ENCODE measurements at places on chromosomes 16 and 17.

- H3K27me3 ChIP-seq = no peaks in the 10 kb centered on the region
- H3K36me3 ChIP-seq = peaks cover 1% of the 10 kb centered on the region
- no peak overlapping the region for H3K27ac ChIP-seq
- no peaks in the 10 kb centered on the region for H3K4me1 ChIP-seq
- no peak for DNase-seq
- H3K4me3 ChIP-seq = no peak overlapping the region
These were observed 89.8 kb downstream of the SHISA6 start for GRCh38 chr17:11330826-11331225.

DNA sequence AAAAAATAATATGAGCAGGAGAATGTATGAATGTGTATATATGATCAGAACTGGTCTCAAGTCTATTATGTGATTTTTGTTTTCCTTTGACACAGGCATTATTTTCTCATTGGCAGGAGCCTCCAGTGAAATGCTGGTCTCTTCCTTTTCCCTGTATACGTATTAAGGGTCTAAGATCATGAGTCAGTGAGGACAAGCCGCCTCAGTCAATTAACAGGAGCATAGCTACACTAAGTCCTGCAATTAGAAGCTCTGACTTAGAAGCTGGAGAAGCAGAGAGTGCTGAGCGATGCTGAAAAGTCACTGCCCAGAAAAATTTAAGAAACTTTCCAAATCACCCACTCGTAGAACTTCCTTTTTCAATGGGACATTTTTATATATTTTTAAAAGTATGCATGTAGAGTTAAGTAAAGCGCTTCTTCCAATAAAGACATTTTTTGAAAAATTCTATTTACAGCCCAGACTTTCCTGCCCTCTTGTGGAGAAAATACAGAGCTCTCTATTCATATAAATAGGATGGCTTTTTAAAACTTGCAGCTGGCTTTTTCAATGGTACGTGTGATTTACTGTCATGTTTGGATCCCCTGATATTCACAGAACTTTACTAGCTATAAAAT, 70.2 kb upstream of the PSMD7 start:
- no peak overlapping the region for H3K27ac ChIP-seq
- peaks cover 1% of the 10 kb centered on the region for H3K36me3 ChIP-seq
- no peak overlapping the region for H3K4me3 ChIP-seq
- no peaks in the 10 kb centered on the region for H3K4me1 ChIP-seq
- peaks cover 32% of the 10 kb centered on the region for H3K27me3 ChIP-seq
- no peak for DNase-seq

- H3K27me3 ChIP-seq = peaks cover 88% of the 10 kb centered on the region
- no peaks in the 10 kb centered on the region for H3K4me1 ChIP-seq
- DNase-seq = no peak
- no peaks in the 10 kb centered on the region for H3K36me3 ChIP-seq
- H3K27ac ChIP-seq = no peak overlapping the region
These were observed 17.1 kb downstream of the C16orf82 start for GRCh38 chr16:27083861-27084261.

DNA sequence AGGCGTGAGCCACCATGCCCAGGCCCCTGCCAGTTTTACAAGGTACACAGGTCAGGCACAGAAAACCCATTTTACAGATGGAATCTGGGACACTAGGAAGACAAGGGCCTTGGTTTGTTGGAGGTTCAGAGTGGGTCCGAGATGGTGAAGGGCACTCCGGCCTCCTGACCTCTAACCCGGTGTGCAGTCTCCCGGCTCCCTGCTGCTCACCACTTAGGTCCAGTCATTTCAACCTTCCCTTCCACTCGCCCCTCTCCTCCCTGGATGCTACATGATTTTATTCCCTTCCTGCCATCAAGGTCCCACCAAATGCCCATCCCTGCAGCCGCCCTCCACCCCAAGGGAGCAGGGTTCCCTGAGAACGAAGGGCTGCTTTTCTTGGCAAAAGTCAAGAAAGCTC, 8.7 kb downstream of the ITGAX start:
- peaks cover 41% of the 10 kb centered on the region for H3K4me1 ChIP-seq
- H3K27ac ChIP-seq = peak overlapping the region; percentile 47
- H3K4me3 ChIP-seq = no peak overlapping the region
- peaks cover 2% of the 10 kb centered on the region for H3K36me3 ChIP-seq
- DNase-seq = no peak

DNA sequence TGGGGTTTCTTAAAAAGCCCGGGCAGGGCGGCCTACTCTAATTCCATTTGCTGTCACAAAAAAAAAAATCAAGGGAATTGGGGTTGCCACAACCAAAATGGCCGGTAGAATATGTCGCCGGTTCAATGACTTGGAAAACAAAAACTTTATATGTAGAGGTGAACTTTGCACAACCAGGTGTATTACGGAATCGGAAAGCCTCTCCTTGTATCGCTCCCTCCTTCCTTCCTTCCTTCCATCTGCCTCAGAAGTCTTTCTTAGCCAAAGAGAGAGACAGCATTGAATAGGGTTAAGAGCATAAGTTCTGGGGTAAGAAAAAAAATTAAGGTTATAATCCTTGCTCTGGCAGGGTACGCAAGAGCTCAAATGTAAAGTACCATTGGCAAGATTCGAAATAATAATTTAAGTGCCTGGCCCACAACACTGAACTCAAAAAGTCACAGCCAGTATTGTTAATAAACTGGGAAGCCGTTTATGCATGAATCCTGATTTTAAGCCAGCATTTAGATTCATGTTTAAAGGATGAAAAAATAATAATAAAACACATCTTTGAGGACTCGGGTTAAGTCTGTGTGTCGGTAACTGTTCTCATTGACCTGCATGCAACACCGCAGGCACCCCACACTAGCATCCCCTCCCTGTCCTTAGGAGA, 522 bp upstream of the GLG1 start:
- H3K27ac ChIP-seq = peak overlapping the region; percentile 94
- no peak for DNase-seq
- peaks cover 54% of the 10 kb centered on the region for H3K4me1 ChIP-seq

- DNase-seq = no peak
- no peak overlapping the region for H3K27ac ChIP-seq
- peaks cover 36% of the 10 kb centered on the region for H3K4me1 ChIP-seq
- H3K36me3 ChIP-seq = peaks cover 20% of the 10 kb centered on the region
These were observed 9.7 kb downstream of the CFAP20 start for GRCh38 chr16:58119509-58119845.

DNA sequence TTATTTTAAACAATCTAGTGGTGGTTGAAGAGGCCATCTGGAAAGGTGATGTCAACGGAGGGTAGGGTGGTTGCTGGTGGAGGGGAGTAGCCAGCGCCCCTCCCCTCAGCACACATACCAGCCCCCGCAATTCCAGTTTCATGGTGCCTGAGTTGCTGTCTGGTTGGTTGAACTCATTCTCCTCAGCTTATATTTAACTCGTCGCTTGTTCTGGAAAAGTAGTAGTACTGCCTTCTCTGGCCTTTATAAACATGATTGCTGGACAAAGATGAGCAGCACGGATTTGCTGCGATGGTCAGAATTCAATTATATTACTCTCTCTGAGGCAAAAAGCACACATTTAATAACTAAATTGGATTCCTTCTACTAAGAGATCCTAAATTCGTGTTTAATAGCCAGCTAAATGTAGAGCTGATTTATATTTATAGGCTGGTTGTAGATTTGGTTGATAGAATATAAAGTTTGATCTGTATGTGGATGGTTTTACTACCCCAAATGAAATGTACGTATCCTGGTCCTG, 238.0 kb upstream of the TBX2 start:
- no peaks in the 10 kb centered on the region for H3K27me3 ChIP-seq
- H3K36me3 ChIP-seq = peaks cover 2% of the 10 kb centered on the region
- H3K27ac ChIP-seq = no peak overlapping the region
- DNase-seq = no peak
- no peak overlapping the region for H3K4me3 ChIP-seq
- H3K4me1 ChIP-seq = no peaks in the 10 kb centered on the region

DNA sequence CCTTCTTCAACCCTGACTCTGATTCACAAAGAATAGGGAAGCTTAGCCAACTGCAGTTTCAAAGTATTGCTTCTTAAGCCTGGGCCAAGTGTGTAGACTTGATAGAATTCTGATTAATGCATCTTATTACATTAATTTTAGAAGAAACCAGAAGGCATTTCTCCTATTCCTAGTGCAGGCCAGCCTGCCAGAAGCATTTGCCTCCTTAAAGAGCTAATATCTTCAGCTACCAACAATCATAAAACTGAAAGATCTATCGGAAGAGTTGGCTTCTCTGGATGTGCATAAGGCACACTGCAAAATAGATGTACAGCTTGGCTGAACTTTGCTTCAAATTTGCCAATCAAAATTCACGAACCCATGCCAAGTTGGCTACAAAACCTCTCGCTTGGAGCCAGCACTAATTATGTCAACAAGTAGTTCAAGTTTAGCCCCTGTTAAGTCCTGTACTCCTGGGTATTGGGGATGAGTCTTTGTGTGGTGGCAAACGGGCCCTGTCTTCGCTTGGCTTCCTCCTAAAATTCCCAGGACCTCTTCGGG, 717.8 kb downstream of the WWOX start:
- no peaks in the 10 kb centered on the region for H3K27me3 ChIP-seq
- DNase-seq = no peak
- H3K36me3 ChIP-seq = no peaks in the 10 kb centered on the region
- no peak overlapping the region for H3K4me3 ChIP-seq
- H3K4me1 ChIP-seq = no peaks in the 10 kb centered on the region
- no peak overlapping the region for H3K27ac ChIP-seq

DNA sequence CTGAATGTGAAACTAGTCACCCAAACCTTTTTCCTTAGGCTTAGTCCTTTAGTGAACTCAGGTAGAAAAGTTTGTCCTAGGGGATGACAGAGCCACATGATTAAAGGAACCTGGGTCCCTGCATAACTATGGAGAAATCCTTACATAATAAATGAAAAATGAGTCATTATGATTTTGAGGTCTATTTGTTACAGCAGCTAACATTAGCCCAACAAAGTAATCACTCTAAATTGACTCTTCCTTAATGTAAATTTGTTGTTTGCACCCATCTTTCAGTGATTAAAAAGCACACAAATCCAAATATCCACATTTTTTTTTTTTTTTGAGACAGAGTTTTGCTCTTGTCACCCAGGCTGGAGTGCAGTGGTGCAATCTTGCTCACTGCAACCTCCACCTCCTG, 32.0 kb downstream of the OGFOD1 start:
- H3K27ac ChIP-seq = no peak overlapping the region
- H3K27me3 ChIP-seq = no peaks in the 10 kb centered on the region
- peaks cover 22% of the 10 kb centered on the region for H3K36me3 ChIP-seq
- no peaks in the 10 kb centered on the region for H3K4me1 ChIP-seq
